ENCODE measurements at places on chromosomes 7 and 10.

DNA sequence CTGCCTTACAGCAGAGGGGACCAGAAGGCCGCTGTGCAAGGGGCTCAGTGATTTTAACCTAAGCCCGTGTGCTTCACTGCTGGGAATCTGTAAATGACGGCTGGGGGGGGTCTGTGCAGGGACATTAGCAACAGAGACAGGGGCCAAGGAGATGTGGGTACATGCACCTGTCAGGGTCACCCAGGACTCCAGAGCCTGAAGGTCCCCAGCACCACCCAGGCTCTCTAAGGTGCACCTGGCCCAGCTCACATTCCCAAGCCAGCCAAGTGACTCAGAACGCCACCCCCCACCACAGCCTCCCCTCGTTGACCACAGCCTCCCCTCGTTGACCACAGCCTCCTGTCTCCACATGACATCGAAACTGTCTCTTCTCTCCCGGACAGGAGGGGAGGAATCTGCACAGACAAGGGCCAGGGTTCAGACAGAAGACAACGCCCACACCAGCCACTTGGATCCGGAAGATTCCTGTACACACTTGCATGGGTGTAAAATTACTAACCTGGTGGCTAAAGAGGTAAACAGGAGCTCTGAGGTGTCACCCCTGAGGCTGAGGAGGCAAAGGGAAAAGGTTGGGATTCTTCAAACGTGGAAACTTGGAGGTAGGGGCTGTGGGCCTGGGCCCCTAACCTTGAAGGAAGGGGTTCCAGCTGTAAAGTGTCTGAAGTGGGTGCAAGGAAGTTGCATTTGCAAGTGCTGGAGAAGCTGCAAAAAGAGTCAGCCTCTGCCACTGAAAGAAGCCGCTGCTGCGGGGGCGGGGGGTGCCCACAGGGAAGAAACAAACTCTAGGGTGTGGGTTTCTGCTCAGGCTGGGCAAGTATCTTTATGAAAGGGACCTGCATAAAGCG lies 27.0 kb downstream of the CALML3 start:
- no peak for DNase-seq

GRCh38 chr10:35375091-35375765 lies 38.9 kb downstream of the CCNY start:
- DNase-seq = no peak

DNA sequence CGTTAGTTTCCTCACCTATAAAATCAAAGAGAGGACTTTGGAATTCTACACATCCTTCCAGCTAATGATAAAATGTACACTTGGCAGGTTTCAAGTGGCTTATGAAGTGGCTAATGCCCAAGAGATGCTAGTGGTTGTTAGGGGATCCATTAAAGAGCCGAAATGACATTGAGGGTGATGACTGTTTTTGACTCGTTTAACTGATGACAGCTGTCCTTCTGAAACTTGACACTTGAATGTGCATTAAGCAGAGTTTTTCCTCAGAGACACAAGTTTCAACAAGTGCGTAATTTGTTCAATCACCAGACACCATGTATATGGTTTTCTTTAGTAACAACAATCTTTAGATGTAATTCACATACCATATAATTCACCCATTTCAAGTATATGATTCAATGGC lies 1.6 kb upstream of the PRF1 start:
- no peak for DNase-seq

DNA sequence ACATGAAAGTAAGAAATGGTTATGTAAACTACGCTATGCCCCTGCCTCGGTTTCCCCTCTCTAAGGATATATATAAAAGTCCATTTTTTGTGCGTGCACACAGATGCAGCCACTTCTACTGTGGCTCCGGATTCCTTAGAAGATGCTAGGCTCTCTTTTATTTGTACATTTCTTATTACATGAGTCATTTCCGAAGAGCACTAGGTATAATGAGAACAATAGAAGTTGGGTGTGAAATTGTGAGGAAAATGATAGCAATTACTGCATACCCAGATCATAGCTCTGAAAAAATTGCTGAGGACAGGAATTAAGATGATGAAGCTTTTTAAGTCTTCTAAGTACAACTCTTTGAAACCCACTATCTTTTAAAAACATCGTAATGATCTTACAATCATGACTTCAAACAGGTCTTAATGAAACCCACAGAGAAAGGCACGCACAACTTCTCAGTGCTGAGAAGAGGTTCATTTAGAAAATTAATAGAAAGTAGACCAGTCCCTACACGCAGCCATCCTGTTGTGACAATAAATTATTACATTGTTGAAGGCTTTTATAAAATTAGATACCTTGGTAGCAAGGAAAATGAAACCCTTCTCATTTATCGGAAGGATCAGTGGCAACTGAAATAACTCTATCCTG lies 96.2 kb upstream of the FGFR2 start:
- no peak for DNase-seq

- no peak for DNase-seq
These were observed 345.0 kb upstream of the AOAH start for GRCh38 chr7:37069336-37069735.

- no peak for DNase-seq
These were observed 130.3 kb downstream of the ST7 start for GRCh38 chr7:117083648-117084047.

- DNase-seq = no peak
These were observed 291.7 kb downstream of the AUTS2 start for GRCh38 chr7:69889976-69890351.

DNA sequence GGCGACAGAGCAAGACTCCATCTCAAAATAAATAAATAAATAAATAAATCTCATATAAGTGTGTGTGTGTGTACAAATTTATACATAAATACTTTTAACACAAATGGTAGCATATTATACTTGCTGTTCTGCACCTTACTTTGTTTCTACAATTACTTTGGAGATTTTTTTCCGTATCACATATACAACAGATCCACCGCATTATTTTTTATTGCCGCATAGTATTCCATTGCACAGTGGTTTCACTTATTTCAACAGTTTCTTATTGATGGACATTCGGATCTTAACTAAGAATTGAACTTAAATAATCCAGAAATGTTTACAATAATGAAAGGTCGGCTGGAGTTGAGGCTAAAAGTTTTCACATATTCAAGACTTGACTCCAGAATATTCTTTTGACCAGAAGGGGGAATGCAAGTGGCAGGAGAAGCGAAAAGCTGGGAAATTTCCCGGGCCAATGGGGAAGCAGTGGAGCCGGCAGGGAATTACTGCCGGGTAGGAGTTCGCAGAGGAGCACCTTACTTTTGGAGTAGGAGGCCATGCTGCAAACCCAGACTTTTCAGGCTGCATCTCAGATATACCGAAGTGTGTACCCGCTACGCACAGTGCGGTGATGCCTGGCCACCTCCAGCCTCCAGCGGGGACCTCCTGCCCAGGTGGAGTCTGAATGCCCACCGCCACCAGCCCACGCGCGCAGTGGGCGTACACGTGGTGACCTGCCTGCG lies 415 bp upstream of the CNNM1 start:
- DNase-seq = peak; percentile 13

- DNase-seq = no peak
These were observed 132.6 kb upstream of the ZEB1 start for GRCh38 chr10:31186225-31187000.

DNA sequence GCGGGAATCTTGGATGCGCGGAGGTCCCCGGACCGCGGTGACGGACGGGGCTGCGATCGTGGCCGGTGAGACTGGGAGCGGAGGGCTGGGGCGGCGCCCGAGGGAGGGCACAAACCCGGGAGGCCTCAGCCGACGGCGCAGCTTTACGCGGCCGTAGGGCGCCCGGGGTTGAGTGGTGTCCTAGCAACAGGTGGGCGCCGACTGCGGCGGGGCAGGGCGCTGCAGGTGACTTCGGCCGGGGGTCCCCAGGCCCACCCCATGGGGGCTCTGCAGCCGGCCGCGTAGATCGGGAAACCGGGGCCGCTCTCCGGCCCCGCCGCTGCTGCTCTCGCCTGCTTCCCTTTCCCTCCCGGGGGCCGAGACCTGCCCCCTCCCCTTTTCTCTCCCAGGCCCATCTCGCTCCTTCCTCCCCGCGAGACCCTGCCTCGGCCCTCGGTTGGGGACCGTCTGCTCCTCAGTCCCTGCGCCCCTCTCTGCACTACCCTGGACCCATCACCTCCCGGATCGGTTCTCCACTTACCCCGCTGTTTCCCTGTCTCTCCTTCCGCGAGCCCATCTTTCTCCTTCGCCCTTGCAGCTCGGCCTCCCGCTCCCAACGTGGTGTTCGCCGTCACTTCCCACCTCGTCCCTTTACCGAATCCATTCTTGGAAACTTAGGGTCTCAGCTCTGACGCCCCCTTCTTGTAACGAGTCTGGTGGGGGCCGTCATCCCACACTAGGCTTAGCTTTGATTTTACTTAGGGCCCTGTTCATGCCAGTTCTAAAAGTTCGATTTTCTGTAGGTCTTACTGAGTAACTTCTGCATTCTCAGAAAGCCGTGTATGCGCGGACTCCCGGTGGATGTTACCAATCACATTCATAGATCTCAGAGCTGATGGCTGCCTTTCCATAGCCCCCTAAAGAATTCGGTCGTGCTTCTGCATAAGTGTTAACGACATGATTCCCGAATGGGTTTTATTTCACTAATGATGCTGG lies 18.5 kb upstream of the ACBD5 start:
- no peak for DNase-seq

GRCh38 chr10:178208-178607 lies 43.0 kb downstream of the ZMYND11 start:
- peak; percentile 74 for DNase-seq

DNA sequence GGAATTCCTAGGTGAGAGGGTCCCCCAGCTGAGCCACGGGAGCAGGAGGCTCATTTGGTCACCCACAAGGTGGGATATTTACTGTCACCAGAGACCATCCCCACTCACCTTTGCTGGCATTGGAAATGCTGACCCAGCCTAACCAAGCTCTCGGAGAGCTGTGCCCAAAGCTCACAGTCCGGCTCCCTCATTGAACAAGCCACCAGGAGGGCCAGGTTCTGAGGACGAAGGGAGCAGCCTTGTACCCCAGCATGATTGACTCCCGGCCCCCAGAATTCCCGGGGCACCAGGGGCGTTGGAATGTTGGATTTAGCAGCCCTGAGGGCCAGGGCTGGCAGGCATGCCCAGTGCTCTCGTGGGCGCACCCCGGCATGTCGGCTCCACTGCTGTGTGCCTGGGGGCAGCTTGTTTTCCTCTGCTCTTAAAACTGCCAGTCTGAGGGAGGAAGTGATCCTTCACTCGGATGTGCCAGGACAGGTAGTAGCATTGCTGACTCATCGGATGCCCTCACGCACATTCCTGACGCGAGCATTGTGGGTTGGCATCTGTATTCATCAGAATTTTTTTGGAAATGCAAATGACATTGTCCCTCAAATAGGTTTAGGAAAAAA lies 23.3 kb downstream of the CLIP2 start:
- no peak for DNase-seq

- no peak for DNase-seq
These were observed 62.6 kb upstream of the ZNRF2 start for GRCh38 chr7:30221764-30222163.

DNA sequence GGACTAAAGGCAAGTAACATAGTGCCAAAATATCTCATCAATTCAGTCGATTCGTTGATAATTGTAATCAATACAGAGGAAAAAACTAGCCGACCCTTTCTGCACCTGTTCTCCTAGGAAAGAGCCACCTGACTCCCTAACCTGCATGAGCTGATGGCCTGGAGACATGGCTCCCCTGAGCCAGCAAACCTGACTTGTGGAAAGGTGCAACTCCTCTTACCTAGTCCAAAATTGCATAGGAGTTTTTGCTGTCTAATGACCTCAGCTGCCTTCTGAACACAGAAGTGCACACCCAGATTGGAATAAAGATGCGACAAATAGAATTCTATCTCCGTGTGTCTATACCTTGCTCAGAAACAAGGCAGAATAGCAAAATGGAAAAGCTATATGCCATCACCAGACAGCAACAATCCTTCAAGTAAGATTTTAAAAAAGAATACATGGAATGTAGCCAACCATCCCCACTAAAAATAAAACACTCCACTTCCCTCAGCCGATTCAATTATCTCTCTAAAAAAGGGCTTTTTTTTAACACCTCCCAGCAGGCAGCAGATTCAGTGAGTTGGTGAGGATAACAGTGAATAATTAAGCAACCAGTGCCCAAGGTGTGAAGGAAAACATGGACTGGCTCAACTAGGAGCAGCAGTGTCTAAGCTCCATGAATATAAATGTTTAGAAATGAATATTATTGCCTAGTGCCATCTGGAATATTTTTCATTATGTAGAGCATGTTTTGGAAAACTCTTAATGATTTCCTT lies 26.6 kb upstream of the LMTK2 start:
- no peak for DNase-seq

- DNase-seq = no peak
These were observed 444.5 kb upstream of the FOXK1 start for GRCh38 chr7:4237296-4238235.

GRCh38 chr7:106041140-106041717 lies 70.9 kb downstream of the SYPL1 start:
- DNase-seq = peak; percentile 46

- peak; percentile 51 for DNase-seq
These were observed 1.2 kb upstream of the WNT2 start for GRCh38 chr7:117323851-117324711.

DNA sequence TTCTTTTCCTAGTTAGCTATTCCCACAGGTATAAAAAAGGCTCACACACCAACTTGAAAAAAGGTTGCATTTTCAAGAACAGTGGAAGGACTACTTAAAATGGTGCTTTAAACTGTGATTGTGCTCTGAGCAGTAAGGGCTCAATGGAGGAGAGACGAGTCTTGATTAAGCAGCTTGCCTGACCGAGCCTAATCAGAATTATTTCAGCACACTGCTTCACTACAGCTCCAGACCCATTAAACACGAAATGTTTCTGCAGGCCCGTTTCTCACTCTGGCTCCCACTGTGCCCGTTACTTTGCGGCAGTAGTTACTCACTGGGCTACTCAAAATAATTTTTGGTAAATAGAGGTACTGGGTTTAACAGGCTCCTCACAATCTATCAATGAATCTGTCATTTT lies 126.0 kb downstream of the NRCAM start:
- no peak for DNase-seq

- DNase-seq = no peak
These were observed 143.0 kb downstream of the PLXNA4 start for GRCh38 chr7:132433301-132433700.

DNA sequence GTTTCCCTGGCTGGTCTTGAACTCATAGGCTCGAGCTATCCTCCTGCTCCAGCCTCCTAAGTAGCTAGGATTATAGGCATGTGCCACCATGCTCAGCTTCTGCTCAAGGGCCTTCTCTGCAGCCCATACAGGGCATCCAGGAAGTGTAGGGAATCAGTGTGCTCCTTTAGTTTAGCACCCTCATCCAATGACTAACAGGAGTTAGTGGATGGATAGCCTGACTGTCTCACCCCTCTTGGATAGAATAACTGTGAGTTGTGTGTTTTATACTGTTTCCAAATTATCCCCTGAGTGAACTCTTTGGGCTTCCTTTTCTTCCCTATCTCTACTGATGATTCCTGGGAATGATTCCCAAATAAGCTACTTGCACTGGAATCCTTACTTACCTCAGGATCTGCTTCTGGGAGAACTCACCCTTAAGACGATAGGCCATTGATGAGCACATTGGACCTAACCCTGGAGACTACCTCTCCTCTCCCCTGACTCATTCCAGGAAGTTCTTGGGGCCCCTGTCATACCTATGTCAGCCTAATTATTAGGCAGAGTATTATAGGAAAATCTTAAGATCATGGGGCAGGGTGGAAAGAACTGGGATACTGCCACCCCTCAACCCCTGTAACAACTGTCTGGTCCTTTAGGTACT lies 18.5 kb downstream of the STRIP2 start:
- no peak for DNase-seq

GRCh38 chr10:32972929-32973328 lies 14.9 kb upstream of the ITGB1 start:
- DNase-seq = no peak

Measured in adipocyte (in vitro differentiated cells).